SW 1271 (cell line): ENCODE measurements at places on chromosomes 1 and 21.
A peak's percentile ranks its signal among the peaks of the same experiment; 100 is the strongest.

DNA sequence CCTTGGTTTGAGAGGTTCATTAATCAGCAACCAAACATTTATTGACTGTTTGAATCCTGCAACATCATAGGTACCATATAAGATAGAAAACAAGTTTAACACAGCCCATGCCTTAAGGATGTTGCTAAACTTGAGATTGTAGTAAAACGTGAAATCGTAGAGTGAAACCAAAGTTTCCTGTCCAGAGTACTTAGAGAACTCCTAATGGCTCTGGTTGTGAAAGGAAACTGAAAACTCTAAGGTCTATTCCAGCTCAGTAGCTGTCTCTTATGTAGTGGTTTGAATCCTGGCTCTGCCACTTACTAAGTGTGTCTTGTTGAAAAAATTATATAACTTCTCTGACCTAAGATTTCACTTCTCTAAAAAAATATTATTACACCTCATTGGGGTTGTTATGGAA is 310.9 kb downstream of the NTNG1 start:
- DNase-seq = no peak

GRCh38 chr1:220484135-220484534 is 43.8 kb upstream of the MARK1 start:
- DNase-seq = no peak

GRCh38 chr21:33406493-33406892 is 3.3 kb downstream of the IFNGR2 start:
- DNase-seq = no peak

- DNase-seq = no peak
These were observed 142.6 kb upstream of the PALMD start for GRCh38 chr1:99503276-99503747.

DNA sequence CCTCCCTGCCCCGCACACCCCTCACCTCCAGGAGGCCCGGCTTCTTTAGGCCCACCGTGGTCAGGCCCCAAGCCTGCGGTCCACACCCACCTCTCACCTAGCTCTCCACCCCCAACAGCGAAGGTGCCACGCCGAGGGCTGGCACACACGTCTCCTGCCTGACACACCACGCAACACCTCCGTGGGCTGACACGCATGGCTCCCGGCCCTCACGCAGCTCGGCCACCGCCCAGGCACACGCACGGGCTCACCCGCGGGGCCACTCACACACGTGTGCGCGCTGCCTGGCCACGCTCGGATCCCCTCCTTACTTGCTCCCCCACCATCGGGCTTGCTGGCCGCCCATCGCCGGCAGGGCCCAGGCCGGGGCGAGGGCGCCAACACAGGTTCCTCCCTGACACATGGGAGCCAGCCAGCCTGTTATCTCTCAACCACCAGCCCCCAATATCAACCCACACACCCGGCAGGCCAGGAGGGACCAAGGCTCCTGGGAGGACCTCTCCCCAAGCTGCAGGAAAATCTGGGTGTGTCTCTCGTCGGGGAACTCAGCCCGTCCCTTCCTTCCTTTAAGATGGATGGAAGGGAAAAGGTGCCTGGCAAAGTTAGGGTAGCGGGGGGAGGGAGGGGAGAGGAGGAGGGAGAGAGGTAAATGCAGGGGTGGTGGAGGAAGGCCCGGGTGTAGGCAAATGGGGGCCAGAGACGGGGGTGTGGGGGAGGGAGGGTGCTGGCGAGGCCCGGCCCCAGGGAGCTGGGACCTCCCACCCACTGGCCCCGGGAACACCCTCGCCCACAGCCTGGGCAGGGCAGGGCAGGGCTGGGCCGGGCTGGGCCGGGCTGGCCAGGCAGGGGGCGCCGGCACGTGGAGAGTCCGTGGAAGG is 546 bp downstream of the ELOVL1 start:
- DNase-seq = peak; percentile 61

GRCh38 chr1:1753607-1754005 is 24.7 kb downstream of the NADK start:
- no peak for DNase-seq

DNA sequence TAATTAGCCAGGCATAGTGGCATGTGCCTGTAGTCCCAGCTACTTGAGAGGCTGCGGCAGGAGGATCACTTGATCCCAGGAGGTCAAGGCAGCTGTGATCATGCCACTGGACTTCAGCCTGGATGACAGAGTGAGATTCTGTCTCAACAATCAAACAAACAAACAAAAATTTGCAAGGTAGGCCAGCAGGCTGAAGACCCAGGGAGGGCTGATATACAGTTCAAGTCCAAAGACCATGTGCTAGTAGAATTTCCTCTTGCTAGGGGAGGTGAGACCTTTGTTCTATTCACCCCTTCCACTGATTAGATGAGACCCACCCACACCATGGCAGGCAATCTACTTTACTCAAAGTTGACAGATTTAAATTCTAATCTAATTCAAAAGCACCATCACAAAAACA is 31.2 kb upstream of the CNN3 start:
- no peak for DNase-seq

- DNase-seq = no peak
These were observed 34.7 kb downstream of the ACOT11 start for GRCh38 chr1:54582566-54583306.

GRCh38 chr1:29697391-29697780 is 461.1 kb downstream of the PTPRU start:
- DNase-seq = no peak

GRCh38 chr1:151047591-151047924 is at the start of gene C1orf56:
TSS of gene C1orf56 (plus strand) at chr1:151047751. CDS start at chr1:151047848, 97 bp downstream.
- peak; percentile 35 for DNase-seq

GRCh38 chr1:155993595-155993994 is 15.2 kb upstream of the ARHGEF2 start:
- DNase-seq = no peak

GRCh38 chr1:19860418-19860817 is 21.8 kb upstream of the OTUD3 start:
- no peak for DNase-seq

DNA sequence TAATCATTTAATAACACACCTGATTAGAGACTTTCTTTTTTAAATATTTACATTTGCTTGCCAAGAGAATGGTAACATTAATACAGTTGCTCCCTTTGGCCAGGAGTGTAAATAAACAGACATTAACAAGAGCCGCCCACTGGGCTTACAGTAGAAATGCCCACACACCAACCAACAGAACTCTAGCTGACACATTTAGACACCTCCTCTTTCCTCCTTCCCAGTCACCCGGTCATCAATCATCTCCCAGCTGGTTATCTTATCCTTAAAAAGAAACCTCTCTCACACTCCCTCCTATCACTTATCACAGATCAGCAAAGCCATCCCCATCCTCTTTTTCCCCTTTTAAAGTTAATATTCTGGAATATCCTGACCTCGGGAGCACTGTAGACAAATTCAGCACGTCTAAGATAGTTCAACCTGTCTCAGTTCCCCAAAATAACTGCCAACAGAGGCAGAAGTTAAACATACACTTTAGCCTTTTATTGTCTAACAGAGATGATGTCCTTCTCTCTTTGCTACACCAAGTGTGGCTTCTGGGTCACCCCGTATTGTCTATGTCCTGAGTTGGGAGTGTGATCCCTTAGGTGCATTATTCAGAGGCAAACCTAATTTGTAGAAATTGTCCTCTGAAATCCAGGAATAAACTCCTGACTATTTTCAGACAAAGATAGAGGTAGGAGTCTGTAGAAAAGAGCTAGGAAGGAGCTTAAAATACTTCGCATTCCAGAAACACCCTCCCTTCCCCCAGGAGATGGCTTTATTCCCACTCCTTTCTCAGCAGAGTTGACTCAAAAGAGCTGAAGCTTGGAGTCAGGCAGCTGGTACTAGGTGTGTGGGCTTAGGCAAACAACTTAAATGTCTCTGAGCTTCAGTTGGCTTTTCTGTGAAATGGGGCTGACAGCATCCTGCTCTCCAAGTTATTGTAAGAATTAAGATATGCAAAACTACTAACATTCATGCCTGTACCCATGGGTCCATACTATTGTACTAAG is 8.8 kb downstream of the MYCL start:
- no peak for DNase-seq

DNA sequence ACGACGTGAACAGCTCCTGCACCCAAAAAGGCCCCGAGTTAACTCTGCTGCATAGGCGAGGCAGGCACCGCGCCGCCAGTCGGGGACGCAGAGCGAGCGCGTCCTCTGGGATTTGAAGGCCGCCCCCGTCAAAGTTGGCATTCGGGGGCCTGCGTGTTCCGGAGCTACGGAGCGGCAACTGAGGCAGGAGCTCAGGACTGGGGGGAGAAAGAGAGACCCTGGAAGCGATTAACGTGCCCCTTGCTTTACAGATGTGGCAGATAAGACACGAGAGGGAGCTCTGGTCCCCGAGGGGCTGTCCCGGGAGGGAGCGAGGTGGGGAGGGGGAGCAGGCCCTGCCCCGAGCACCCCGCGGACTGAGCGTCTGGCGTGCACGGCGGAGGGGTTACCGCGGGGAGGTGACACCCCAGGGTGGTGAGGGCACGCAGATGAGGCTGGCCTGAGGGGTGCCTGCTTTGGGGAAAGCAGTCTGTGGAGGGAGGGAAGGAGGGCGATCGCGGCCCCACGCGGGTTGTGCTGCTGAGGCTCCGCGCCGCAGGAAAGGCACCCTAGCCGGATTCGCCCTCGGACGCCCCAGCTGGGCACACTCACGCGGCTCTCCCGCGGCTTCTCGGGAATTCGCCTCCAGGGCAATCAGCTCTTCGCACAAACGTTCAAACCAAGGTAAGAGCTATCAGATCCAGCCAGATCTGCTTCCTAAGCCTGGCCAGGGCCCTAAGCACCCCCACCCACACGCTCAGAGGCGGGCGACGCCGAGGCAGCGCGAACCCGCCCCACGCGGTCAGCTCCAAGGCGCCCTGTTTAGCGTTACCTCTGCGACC is 26.5 kb downstream of the ACTA1 start:
- no peak for DNase-seq

DNA sequence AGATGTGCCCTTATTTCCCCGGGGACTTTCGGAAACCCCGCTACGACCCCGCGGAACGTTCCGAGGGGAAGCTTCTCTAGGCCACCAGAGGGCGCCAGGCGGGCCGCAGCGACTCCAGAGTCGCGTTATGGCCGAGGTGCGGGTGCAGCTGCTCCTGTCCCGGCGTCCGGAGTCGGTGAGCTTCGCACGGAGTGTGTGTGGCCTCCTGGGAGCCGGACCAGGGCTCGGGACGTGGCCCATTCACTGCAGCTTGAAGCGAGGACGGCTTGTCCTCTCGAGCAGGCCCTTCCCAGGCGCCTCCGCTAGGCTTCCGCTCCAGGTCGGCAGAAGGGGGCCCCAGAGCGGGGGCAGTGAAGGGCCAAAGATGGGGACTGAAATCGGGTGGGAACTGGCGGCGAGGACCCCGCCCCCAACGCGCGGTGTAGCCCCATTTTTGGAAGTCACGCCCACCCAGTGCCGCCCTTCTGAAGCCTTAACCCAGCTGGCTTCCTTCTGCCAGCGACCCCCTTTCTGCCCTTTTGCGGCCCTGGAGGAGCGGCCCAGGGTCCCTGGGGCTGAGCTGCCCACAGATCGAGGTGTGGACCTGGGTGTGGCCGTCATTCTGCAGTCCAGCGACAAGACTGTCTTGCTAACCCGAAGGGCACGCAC is at the start of gene NUDT17:
NUDT17 (plus strand) TSS at position 117 of the 648 bp plus-strand sequence; CDS start at position 128, 11 bp downstream.
- peak; percentile 21 for DNase-seq

- no peak for DNase-seq
These were observed 2.9 kb downstream of the EIF2D start for GRCh38 chr1:206609229-206609991.

DNA sequence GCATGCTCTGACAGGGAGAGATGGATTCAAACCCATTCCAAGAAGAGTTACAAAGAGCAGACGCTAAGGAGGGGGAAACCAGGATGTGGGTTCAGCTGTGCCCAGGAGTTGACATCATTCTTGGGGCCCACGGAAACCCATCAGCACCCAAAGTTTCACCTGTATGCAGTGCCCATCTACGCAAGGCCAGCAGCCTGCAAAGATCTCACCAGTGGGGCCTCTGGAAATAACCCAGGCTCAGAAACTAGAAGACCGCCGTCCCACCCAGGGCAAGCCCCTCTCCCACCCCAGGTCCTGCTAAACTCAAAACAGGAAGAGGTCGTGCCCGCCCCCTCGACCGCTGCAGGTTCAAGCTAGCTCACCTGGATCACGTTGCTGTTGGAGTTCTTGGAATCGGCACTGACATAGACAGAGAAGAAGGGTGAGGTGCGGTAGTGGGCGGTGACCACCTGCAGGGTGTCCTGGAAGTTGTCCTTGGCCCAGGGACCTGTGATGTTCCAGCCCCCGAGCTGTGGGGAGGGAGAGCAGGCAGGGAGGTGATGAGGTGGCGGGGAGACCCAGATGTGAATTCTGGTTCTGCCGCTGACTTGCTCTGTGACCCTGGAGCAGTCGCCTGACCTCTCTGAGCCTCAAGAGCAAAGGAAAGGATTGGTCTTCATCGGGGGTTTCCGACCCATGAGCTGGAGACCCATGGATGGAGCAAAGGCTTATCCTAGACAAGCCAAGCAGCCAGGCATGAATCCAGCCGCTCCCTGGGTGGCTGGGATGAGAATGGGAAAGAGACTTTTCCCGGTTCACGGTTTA is 31.7 kb downstream of the ECE1 start:
- DNase-seq = no peak

- DNase-seq = no peak
These were observed 137.5 kb downstream of the GABPA start for GRCh38 chr21:25872271-25872670.

DNA sequence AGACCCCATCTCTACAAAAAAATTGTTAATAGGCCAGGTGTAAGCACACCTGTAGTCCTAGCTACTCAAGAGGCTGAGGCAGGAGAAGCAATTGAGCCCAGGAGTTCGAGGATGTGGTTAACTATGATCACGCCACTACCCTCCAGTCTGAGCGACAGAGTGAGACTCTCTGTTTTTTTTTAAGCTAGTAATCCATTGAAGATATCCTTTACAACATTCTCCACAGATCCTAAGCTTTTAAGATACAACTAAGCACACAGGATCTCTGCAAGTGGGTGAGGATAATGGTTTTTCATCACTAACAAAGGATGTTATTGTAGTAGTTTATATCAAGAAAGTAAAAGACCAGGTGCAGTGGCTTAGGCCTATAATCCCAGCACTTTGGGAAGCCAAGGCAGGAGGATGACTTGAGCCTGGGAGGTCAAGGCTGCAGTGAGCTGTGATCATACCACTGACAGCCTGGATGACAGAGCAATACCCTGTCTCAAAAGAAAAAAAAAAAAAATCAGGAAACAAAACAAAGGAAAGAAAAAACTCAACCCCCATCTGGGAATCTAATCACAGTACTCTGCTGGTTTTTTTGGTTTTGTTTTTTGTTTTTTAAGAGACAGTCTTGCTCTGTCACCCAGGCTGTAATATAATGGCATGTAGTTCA is 166.1 kb downstream of the RERE start:
- no peak for DNase-seq

DNA sequence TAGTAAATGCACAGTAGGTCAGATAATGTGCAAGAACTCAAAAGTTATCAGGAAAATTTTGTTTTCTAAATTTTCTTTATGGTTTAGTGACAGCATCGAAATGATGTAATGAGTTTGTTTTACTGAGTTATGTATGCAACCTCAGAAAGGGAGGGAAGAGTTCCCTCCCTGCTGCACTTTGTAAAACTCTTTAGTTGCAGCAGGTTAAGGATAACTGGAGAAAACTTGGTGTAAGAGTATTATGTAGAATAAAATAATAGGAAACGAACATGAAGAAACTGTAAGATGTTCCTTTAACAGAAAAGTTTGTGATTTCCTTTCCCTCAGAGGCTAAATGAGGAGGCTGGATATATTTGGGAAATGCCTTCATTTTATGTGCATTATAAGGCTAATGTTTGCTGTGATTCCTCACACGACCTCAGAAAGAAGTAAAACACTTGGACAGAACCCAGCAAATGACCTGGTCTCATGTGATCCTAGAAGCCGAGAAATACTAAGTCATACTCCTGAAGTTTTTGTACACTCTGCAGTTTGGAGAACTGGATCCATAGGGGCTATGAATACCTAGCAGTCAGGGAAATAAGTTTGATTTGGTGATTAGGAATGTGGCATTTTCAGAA is 35.4 kb downstream of the ADGRL2 start:
- DNase-seq = no peak
